ENCODE measurements at places on chromosomes 1 and 21.

- no peak for DNase-seq
Observed at GRCh38 chr1:102420034-102420433, 423.3 kb upstream of the OLFM3 start.

DNA sequence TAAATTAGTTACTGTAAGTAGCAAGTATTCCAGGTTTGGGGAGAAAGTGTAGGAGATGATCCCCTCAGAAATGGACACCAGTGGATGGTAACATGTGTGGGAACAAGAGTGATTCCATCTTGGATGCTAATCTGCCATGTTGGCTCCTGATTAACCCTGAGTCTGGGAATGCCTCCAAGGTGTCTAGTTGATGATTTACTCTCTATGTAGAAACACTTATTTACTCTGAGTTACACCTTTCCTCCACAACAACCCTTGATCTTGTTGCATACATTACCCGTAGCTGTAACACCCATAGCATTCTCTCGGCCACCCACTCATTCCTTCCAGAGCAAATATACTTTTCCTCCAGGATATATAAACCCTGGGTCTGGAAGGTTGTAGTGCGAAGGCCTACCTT, 315.9 kb upstream of the GREM2 start:
- no peak for DNase-seq

DNA sequence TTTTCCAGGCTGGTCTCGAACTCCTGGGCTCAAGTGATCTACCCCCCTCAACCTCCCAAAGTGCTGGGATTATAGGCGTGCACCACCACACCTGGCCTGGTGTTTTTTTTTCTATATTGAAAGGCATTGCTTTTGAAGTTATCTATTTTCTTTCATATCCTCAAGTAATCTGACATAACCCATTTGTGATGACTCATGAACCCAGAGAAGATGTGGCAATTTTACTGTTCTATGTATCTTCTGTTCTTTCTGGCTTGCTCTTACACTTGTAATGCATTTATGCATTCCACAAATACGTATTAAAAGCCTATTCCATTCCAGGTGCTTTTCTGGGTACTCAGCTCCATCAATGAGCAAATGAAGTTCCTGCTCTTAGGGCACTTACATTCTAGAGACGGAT, 29.9 kb upstream of the ERRFI1 start:
- no peak for DNase-seq

DNA sequence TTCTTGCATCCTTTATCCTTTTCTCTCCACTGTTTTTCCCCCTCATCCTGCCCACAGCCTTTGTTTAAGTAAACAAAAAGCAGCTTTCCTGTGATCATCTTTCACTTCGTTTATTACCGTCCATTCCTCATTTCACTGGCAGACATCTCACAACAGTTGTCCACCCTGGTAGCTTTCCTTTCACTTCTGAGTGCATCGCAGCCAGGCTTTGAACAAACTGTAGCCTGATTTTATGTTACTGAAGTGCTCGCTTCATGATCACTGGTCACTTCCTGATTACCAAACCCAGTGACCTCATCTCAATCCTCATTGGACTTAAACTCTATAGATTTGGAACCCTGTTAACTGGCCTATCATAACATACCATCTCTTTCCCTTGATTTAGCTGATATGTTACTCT, 67.7 kb downstream of the SDCCAG8 start:
- DNase-seq: no peak

- no peak for DNase-seq
Observed at GRCh38 chr1:167081594-167082156, 8.5 kb downstream of the GPA33 start.

GRCh38 chr1:155392898-155393411, 72.3 kb downstream of the RUSC1 start:
- DNase-seq: no peak

- no peak for DNase-seq
Observed at GRCh38 chr1:234579967-234580366, 30.0 kb downstream of the IRF2BP2 start.

GRCh38 chr1:171081763-171082201, 8.9 kb upstream of the FMO3 start:
- DNase-seq: no peak

- DNase-seq: no peak
Observed at GRCh38 chr1:244341455-244342450, 110.0 kb downstream of the ADSS2 start.

- no peak for DNase-seq
Observed at GRCh38 chr1:67713057-67713846, 28.3 kb downstream of the GADD45A start.

- no peak for DNase-seq
Observed at GRCh38 chr1:201697174-201697573, 131.8 kb upstream of the IPO9 start.

GRCh38 chr1:168227620-168228019, 1.8 kb downstream of the SFT2D2 start:
- no peak for DNase-seq

DNA sequence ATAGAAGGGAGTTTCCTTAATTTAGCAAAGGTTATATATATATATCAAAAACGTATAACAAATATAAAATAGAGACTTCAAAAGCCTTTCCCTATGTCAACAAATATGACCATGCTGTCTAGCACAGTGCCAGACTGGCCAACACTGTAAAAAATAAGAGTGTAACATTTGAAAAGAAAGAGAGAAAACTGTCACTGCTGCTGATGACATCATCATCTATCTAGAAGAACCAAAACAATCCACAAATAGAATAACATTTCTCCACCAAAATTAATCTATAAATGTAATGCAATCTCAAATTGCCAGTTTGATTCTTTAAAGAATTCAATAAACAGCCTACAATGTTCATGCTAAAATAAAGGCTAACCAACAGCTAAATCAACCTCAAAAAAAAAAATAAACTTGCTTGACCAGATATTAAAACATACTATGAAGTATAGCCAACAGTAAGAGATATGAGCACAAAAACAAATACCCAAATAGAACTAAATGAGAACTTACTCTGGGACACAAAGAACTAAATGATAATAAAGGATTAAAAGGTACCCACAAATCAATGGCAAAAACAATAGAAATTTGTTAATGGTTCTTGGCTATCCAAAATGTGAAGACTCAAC, 50.2 kb downstream of the ENAH start:
- DNase-seq: no peak

DNA sequence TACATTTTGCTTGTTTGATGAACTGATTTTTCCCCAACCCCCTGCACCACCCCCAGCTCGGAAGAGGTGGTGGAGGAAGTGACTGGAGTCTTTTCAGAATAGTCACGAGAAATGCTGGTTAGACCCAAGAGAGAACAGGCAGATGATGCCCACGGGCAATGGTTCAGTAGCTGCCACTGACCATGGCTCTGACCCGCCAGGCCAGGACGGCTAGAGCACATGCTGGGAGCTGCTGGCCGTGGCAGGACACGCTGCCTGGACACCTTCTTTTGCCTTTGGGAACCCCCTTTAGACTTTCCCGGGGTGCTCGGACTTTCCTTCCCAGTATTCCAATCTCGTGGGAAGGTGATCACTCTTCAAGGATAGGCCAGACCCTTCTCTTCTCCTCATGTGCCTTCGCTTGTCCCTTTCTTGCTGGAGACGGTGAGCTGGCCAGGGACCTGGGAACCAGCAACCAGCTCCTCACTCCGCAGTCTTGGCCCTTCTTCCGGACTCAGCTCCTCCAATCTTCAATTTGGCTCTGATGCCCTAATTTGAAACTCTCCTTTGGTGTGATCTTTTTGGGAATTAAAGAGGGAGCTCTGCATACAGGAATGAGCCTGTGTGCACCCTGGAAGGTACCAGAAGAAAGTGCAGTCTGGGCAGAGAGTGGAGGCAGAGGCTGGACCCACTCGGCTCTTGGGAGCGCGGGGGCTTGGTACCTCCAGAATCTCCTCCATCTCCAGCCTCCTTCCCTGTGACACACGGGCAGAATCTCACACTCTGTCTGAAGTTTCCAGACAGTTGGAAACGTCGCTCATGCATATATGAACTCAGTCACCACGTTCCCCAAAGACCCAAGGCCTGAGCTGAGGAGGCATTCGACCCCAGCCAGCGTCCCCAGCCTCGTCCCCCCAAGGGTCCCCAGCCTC, 4.0 kb upstream of the PDE9A start:
- DNase-seq: no peak

Data from sciatic nerve (tissue), 2 donors.